ENCODE measurements at places on chromosomes 2 and 18.

DNA sequence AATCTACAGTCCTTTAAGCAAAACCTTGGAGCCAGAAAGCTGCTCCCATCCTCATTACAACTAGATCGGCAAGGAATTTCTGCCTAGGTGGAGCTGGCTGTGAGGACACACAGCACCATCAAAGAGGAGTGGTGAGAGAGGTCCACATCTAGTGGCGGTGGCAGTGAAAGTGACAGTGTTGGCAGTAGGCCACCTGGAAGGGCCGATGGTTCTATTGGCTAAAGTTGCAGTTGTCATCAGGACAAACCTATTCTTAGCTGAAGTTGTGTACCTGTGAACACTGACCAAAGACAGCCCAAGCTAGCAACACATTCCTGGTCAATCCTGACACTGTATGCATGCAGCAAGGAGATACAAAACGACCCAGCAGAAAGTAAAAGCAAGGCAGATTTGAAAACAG is 218.1 kb upstream of the CHAC2 start:
- no peak for DNase-seq

- no peak for DNase-seq
Measured at GRCh38 chr2:158695305-158695704, 99.8 kb upstream of the DAPL1 start.

GRCh38 chr2:147030966-147031720 is 813.7 kb upstream of the ACVR2A start:
- DNase-seq: no peak

DNA sequence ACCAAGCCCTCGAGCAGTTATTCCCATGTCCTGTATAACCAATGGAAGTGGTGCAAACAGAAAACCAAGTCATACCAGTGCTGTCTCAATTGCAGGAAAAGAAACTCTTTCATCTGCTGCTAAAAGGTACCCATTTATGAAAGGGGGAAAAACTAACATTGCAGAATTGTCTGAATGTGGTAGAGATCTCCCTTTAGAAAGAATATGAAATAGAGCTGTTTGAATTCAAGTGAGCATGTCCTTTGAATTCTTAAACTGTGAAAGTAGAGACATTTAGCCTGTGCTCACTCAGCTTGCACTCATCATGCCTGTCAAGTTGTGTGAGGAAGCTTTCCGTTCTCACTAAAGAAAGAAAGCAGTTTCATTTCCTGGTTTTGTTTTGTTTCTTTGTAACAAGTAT is 87.4 kb downstream of the EML4 start:
- DNase-seq: no peak

DNA sequence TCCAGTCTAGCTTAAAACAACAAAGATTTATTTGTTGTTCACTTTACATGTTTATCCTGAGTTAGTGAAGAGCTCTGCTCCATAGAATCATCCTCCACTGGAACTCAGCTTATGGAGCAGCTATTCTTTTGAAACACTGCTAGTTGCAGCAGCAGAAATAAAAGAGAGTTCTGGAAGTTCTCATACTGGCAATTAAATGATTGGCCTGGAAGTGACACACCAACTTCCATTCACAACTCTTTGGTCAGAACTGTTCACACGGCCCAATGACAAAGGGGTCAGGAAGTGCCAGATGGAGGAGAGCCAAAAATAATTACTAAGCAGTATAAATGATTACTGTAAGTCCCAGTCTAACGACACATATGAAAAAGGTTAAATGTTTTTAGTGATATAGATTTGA is 39.1 kb downstream of the FBXO11 start:
- peak; percentile 31 for DNase-seq

GRCh38 chr2:61759005-61759404 is 94.9 kb downstream of the FAM161A start:
- DNase-seq: no peak

GRCh38 chr18:48678237-48679115 is 139.6 kb downstream of the CTIF start:
- no peak for DNase-seq

GRCh38 chr2:135650721-135651120 is 90.9 kb upstream of the UBXN4 start:
- DNase-seq: no peak

GRCh38 chr2:179511105-179511789 is 246.6 kb upstream of the SESTD1 start:
- DNase-seq: no peak

DNA sequence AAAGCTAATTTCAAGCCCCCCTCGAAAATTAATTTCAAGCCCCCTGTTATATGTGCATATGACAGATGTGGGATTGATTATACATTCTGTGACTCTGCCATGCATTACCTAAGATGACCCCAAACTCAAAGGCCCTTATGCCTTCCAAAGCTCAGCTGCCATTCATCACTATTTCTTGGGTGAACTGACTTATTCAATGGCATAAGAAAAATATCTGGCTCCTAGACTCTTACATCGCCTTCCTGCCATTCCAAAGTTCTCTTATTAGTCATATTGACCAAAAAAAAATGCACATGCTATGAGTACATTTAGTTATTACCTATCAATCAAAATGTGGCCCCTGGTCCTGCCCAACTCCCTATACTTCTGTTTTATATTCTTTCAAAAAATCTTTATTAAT is 291.8 kb upstream of the CHAC2 start:
- DNase-seq: no peak
